ENCODE measurements at places on chromosomes 7 and 10.

DNA sequence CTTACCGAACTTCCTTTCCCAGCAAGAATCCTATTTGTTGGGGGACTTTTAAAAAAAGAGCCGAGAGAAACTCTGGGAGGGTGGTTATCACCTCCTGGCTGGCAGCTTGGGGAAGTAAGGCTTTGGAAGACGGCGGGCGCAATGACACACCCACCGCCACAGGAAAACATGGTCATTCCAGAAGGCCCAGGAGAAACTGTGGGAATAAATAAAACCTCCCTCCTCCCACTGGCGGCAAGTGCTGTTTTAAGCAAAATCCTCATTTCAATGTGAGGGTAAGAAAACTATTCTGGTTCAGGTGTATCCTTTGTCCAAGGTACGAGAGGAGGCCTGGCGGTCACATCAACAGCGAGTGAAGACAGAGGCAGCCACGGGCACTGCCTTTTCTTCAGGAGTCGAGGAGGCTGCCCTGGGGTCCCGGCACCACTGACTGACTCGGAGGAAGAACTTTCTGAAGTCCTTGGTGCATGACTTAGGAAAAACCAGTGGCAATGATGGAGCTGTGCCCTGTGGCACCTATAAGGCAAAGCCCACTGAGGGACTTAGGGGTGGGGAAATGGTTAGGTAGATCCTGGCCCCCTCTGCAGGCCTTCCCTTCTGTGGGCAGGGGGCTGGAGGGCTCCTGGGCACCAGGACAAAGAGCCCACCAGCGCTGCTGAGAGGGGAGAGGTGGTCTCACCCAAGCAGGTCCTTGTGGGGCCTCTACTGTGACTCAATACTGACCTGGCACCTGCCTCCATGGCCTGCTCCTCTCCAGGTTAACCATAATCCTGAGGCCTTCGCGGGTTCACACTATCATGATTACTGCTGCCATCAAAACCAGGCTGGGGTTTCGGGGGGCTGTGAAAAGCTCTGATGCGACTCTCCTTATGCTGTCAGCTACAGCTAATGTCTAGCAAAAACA lies 21.4 kb downstream of the DNAJB12 start:
- DNase-seq: no peak

DNA sequence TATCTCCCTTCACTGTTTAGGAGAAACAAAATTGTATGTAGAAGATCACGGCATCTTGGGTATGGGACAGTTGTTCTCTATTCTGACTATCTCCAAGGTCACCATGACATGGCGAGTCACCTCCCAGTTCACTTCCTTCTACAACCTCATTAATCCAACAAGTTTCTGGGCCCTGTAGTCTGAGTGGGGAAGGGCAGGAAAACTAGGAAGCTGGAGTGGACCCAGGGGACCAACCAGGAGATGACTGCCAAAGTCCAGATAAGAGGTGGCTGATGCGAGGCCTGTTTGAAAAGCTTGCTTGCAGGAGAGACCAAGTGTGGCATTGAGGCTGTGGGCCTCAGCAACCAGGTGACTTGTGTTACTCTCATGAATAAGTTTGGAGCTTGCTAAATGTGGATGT lies 584.9 kb downstream of the TNS3 start:
- no peak for DNase-seq

GRCh38 chr7:34133356-34133982 lies 228.1 kb downstream of the BMPER start:
- no peak for DNase-seq

DNA sequence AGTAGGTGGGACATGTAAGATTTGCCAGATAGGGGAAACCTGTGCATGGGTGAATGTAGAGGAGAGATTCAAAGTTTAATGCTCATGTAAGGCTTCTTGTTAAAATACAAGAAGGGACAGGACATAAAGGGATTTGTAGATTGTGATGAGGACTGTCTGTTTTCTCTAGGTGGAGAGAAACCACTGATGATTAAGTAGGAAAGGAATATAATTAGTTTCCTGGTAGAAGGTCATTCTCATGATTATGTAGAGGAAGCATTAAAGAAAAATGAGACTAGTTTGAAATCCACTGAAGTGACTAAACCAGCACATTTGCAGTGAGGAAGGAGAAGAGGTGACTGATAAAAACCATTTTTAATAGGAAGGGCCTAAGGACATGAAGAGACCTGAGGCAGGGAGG lies 19.6 kb upstream of the MACC1 start:
- no peak for DNase-seq

GRCh38 chr10:75410132-75411005 lies 8.8 kb upstream of the ZNF503 start:
- no peak for DNase-seq

DNA sequence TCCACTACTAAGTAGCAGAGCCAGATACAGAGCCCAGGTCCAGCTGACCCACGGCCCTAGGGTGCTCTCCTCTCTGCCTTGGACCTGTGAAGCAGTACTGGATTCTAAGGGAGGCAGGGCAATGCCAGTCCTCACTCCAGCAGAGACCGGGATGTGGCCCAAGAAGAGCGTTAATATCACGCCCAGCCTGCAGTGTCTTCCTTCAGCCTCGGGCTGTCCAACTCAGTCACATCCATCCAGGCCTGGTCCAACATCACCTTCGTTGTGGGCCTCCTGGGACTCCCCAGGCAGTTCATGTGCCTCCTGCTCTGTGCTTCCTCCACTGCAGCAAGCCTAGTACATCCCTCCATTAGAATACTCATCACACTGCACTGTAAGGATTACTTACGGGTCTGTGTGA lies 114.5 kb downstream of the GRID1 start:
- DNase-seq: no peak

GRCh38 chr7:103348452-103348851 lies 1.0 kb downstream of the PSMC2 start:
- no peak for DNase-seq

DNA sequence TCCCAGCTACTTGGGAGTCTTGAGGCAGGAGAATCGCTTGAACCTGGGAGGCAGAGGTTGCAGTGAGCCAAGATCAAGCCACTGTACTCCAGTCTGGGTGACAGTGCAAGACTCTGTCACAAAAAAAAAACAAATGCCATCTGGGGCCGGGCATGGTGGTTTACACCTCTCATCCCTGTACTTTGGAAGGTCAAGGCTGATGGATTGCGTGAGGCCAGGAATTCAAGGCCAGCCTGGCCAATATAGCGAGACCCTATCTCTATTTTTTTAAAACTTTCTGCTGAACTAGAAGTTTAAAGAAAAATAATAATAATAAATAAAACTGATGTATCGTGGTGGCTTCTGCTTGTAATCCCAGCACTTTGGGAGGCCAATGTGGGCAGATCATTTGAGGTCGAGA lies 15.7 kb upstream of the RNF216 start:
- no peak for DNase-seq

GRCh38 chr10:33477291-33478088 lies 143.0 kb upstream of the NRP1 start:
- no peak for DNase-seq
